Skeletal muscle cell (primary cell): ENCODE measurements at places on chromosomes 5 and 9.
A peak's percentile ranks its signal among the peaks of the same experiment; 100 is the strongest.

- DNase-seq, result peak; percentile 30
Measured at GRCh38 chr9:109520475-109521132, 22.5 kb upstream of the PTPN3 start.

- DNase-seq, result no peak
Measured at GRCh38 chr9:121589986-121590385, 61.4 kb upstream of the DAB2IP start.

DNA sequence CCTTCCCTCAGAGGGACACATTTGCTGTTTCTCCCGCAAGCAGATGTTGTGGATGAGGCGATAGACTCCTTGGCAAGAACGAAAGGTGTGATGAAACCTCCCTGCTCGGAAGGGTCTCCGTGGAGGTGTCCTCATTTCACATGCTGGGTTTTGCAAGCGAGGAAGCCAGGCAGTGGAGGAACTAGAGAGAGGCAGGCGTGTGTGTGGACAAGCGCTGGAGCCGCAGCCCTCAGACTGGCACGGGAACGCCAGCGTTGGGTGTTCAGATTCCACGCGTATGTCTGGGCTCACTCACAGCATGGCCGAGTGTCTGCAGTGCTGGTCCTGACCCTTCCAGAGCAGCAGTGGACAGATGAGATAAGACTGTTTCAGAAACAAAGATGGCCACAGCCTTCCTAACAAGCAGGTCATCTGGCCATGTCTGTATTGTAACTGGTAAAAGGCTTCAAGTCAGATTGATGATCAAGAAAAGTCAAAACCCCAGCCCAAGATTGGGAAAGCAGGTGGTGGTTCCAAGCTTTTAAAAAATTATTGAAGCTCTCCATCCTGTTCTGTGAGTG lies 35.0 kb upstream of the NCS1 start:
- no peak for DNase-seq

- DNase-seq, result no peak
Measured at GRCh38 chr5:55908804-55909203, 57.6 kb downstream of the IL31RA start.

GRCh38 chr5:81820863-81821262 lies 70.0 kb upstream of the SSBP2 start:
- DNase-seq, result no peak

DNA sequence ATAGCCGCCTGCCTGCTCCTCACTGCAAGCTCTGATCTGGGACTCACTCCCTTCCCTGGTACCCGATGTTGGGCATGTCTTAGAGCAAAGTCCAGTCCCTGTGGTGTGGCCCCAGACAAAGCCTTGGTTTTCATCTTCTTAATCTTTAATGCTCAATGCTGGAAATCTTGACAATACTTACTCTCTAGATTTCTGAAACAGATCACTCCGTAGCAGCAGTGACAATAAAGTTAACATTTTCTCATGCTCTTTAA lies 260.2 kb upstream of the IRX2 start:
- DNase-seq, result no peak

GRCh38 chr5:98041661-98042060 lies 731.8 kb upstream of the RGMB start:
- no peak for DNase-seq

GRCh38 chr5:143222287-143223231 lies 180.9 kb downstream of the NR3C1 start:
- no peak for DNase-seq

GRCh38 chr9:21813575-21814473 lies 11.4 kb downstream of the MTAP start:
- no peak for DNase-seq

GRCh38 chr5:138543730-138544104 lies 681 bp upstream of the ETF1 start:
- DNase-seq, result no peak

DNA sequence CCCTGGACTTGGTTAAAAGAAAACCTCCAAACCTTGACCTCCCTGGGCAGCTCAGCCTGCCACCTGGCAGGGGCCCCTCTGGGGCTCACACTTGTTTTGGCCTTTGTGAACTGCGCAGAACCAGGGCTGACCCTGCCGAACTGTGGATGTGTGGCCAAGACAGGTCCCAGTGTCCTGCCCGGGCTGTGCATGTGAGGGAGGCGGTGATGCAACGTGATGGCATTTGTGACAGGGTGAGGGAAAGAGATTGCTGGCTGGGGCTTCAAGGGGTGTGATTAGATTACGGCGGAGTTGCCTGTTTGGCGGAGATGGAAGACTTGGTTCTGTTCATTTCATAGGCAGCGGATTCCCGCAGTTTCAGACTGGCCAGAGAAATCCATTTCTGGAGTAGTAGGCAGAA lies 30.4 kb upstream of the NKX2-5 start:
- no peak for DNase-seq

DNA sequence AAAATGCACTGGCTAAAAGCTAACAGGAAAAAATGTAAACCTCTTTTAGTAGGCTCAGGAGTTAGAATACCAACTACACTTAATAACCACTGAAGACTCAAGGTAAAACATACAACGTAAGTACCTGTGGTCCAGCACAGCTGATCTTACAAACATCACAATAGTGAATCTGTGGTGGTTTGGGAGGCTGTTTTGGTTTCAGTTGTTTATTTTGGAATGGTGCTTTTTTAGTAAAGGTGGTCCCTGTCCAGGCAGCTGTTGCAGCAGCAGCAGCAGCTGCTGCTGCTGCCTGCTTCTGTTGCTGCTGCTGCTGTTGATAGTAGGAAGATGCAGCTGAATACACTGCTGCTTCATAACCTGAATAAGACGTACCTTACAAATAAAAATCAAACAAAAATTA lies 37.9 kb downstream of the ZFR start:
- DNase-seq, result no peak

DNA sequence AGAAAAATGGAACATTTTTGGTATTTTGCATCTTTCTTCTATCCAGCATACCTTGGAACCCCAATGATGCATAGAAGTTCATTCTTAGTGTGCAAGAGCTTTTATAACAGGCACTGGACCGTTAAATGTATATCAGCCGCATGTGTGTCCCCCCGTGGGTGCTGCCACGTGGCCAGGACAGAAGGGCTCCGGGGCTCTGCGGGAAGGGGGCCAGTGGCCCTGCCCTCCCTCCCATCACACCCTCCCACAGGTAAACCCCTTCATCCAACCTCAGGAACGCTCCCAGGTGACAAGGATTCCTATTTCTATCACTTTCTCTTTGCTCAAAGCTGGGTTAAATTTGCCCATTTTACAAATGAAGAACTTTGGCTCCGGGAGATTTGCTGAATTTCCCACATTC lies 393.4 kb upstream of the IRX4 start:
- no peak for DNase-seq

- no peak for DNase-seq
Measured at GRCh38 chr5:59591162-59591561, 302.4 kb downstream of the PDE4D start.

DNA sequence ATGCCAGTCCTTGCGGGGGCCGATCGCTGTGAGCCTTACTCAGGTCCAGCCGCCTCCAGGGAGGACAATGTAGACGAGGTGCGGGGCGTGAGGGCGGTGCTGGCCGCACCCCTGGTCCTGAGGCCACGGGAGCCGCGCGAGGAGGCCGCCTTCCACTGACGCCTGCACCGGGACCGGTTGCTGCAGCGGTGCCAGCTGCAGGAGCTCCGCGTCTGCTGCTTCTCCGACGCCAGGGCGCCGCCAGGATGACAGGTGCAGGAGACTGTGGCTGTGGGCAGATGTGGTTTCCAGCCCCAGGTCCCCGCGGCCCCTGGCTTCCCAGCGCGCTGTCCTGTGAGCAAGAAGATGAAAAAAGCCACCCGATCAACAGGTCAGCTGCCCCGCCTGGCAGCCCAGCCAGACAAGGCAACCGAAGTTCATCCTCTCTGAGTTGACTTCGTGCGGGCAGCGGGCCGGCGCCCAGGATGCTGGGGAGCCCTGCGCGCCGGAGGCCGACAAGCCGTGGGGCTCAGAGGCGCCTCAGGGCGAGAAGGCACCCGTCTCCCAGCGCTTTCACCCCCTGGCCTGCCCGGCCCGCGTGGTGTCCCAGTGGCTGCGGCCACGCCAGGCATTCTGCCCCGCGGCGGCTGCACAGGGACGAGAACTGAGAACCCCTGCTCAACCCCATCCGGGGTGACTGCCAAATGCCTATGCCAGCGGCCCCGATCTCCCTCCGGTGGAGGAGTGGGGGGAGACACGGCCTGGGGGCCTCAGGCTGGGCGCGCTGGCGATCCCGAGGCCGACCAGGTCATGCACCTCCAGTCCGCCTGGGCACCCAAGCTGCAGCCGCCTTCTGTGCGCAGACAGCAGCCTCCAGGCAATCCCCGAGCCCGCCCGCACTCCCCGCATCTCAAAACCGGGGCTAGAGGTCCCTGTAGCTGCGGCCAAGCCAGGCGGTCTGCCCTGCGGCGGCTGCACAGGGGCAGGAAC lies 43.4 kb upstream of the BICD2 start:
- no peak for DNase-seq

- no peak for DNase-seq
Measured at GRCh38 chr5:1116977-1117376, 5.1 kb upstream of the SLC12A7 start.

DNA sequence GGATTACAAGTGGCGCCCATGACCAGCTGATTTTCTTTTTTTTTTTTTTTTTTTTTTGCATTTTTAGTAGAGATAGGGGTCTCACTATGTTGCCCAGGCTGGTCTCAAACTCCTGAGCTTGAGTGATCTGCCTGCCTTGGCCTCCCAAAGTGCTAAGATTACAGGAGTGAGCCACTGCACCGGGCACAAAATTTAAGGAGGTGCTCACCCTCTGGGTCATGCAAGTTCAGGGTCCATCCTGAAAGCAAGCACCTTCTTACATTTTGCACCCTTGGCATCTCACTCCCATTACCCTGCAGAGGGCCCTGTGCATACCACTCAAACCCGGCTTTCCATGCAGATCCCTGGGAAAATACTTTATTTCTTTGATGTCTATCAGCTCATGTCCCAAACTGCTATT lies 95.6 kb upstream of the ADRA1B start:
- no peak for DNase-seq

- DNase-seq, result no peak
Measured at GRCh38 chr5:161149078-161149477, 297.1 kb upstream of the ATP10B start.

DNA sequence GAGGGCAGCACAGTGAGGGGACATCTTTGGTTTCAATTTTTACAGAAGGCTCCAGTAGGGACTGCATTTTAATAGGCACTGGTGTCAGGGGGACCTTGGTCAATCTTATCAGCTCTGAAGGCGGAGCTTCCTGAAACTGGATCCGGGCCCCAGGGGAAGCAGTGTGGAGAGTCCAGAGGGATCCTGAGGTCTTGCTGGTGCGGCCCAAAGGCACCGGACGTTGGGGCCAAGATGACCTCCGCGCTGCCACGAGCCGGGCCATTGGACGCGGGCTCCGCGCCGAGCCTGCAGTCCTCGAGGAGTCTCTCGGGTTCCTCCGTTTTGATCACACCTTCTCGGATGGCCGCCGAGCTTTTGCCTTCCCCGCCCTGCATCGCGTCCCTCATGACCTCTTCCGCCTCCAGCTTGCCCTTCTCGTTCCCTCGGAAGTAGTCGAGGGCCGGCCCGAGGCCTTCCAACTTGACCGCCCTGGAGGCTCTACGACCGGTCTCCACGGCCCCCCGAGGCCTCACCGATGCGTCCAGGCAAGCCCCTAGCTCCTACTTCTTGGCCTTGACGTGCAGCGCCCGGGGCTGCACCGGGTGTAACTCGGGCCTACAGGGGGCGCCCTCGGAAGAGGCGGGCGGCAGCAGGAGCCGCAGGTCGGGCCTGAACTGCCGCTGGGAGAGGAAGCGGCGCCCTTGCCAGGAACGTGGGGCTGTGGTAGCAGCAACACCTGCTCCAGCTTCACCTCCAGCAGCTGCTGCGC lies 18.8 kb downstream of the C5orf52 start:
- no peak for DNase-seq

DNA sequence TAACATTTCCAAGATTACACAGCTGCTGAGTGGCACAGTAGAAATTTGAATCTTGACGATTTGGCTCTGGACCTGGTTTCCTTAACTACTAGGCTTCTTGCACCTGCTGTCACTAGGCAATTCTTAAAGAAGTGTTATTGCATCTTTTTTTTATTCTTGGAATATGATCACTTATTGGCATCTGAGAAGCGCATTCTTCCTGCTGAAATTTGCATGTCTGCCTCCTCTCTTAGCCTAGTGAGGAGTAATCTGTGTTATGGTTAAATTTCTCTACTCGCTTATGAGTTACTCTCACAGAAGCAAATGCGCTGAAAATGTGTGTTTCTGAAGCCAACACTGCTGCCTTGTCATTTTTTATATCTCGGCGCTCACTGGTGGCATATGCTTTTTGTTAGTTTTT lies 89.3 kb downstream of the WDR41 start:
- DNase-seq, result no peak

- DNase-seq, result no peak
Measured at GRCh38 chr5:14507156-14507941, 74.2 kb upstream of the OTULINL start.

DNA sequence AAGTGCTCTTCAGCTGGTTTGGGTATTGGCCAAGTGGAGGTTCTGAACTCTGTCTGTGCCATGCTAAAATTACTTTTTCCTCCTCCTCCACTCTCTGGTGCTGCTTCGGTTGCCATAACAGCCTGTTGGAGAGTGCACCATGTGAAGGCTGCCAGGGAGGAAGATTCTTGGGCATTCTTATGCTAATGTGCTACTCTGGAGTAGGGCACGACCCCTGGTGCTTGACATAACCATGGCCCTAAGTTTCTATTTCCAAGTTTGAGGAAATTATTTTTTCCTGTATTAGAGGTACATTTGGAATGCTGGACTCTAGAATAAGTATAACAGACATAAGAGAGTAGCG lies 111.6 kb downstream of the ARHGAP26 start:
- DNase-seq, result no peak

- DNase-seq, result peak; percentile 78
Measured at GRCh38 chr5:116626272-116626723, 51.7 kb upstream of the SEMA6A start.

GRCh38 chr5:137604348-137605095 lies 105.4 kb upstream of the SPOCK1 start:
- no peak for DNase-seq

DNA sequence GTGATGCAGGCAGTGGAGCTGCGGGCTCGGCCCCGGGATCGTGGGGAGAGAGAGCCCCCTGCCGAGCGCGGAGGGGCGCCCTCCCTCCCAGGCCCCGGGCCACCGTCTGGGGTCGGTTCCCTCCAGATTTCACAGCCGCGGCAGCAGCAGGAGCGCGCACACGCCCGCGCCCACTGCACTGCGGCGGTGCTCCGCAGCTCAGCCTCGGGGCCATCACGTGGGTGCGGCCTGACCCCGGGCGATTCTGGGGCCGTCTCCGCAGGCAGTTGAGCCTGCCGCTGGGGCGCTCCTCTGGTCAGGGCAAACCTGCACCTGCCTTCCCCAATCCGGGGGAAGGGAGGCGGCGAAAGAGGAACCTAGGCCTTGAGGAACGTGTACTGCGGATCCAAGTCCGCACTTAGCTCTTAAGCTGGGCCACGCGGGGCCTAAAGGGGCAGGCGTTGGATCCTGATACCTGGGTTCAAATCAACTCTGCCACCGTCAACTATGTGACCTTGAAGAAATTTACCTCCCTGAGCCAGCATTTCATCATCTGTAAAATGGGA lies 9.4 kb upstream of the DELE1 start:
- no peak for DNase-seq
